ENCODE measurements at places on chromosomes 13 and 19.
A peak's percentile ranks its signal among the peaks of the same experiment; 100 is the strongest.

GRCh38 chr13:112450118-112450903 lies 74.2 kb downstream of the SPACA7 start:
- no peak for DNase-seq

DNA sequence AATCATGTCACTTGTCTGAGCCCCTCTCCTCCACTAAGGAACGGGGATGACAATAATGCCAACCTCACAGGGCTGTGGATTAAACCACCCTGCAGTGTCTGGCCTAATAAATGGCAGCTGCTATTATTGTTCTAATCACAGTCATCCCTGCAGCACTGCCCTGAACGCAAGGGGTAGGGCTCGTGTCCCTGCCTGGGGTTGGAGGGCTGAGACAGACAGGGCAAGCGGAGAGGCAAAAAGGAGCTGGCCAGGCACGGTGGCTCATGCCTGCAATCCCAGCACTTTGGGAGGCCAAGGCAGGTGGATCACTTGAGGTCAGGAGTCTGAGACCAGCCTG lies 10.2 kb upstream of the KPTN start:
- DNase-seq = no peak

GRCh38 chr13:33690354-33690753 lies 127.6 kb upstream of the RFC3 start:
- DNase-seq = no peak

GRCh38 chr19:13102666-13103580 lies at the start of gene LYL1:
LYL1 (minus strand) TSS chr19:13102858; CDS start chr19:13101171, 1,687 bp downstream.
- DNase-seq = peak; percentile 36

DNA sequence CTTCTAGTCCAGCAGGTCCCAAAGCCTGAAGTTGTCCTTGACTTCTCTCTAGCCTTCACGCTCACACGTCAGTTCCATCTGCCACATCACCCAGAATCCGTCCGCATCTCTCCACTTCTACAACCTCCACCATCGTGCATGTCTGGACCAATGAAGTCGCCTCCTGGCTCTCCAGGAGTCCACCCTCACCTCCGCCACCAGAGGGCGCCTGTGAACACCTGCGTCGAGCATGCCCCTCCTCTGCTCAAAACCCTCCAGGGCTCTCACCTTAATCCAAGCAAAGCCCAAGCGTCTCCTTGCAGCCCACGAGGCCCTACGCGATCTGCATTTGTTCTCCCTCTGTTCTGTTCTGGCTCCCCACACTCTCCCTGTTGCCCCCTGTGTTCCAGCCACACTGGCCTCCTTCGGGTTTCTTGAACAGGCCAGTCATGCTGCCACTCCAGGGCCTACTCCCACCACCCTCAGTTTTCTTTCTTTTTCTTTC lies 3.7 kb downstream of the USHBP1 start:
- peak; percentile 76 for DNase-seq

- no peak for DNase-seq
These were observed 16.3 kb downstream of the POP4 start for GRCh38 chr19:29622166-29623070.

DNA sequence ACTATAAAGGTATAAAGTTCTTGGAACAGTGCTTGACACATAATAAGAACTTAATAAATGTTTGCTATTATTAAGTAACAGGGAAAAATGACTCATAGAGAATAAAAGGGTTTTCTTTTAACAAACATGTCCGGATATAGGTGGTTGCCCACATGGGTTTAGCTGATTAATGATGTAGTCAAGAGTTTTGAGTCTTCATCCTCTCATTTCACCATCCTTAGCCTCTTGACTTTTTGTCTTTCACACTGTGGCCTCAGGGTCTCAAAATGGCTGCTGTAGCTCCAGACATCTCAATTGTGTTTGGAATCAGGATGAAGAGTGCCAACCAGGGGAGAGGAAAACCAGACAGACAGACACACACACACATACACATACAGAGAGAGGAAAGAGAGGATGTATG lies 97.9 kb downstream of the HSPH1 start:
- no peak for DNase-seq

DNA sequence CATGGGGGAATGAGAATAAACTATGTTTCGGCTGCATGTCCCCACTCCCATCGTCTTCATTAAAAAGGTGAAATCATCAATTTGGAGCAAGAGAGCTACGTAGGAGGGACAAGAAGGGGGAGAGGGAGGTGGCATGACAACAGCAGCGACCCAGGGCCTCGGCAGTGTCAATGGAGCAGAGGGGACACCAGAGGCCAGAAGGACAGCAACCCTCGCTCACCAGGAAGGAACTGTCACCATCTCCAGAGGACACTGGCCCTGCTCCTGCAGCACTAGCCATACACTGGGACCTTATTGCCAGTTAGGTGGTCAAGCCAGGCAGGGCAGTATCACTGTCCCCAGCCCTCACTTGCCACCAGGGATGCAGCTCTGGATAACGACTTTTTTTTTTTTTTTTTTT lies 34.2 kb downstream of the NAXD start:
- DNase-seq = no peak

GRCh38 chr19:46346821-46347571 lies at the start of gene PPP5C:
PPP5C (plus strand) TSS chr19:46347087; CDS start chr19:46347097, 10 bp downstream.
- DNase-seq = peak; percentile 76

DNA sequence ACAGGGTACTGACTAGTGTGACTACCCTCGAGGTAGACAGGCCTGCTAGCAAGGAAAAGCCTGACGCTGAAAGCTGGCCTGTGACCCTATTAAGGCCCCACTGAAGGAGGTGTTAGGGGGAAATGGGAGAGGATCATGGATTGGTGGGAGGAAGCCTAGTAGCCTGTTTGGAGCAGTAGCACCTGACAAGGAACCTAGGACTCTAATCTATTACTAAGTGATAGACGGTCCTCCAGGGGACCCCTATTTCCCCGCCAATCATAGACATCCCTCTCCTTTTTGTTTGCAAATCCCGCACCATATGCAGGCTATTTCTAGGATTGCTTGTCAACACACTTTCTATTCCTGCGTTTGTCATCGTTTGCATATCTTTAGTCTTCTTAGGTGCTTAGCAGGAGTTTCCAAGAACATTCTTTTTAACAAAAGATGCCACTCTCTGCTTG lies 1338.8 kb upstream of the MIR17HG start:
- DNase-seq = no peak

DNA sequence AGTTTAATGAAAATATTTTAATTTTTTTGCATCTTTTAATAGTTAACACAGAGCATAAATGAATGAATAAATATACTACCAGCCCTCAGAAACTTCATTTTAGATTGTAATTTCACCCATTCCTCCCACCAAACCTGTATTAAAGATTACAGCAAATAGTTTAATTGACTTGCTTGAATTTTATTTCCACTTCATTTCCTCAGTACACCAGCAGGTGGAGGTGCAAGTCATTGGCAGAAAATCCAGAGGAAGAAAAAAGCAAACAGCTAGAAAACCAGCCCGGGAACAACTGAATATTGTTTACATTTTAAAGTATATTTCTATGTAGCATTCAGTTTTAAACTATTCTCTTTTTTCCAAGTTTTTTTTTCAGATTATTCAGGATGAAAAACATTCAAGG lies 177.8 kb downstream of the OLFM4 start:
- no peak for DNase-seq

DNA sequence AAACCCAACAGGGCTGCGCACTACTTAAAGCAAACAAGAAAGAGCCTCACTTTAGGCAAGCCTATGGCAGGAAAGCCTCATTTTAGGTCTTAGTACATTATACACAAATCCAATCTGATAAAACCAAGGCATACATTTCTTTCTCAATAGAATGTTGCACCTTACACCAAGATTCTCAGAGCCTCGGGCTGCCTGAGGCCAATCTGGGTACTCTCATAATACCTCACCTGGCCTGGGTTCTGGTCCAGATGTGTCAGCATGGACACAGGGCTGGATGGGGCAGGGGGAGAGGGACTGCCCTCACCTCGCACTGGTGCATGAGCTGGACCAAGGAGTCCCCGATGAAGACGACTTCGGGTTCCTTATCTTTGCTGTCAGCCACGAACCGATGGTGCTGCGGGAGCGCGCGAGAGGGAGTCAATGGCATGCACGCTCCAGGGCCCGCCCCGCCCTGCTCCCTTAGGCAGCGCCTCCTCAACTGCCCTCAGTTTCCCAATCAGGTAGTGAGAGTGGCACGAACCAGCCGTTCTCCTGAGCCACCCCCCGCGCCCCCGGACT lies at the start of gene PRR19:
PRR19 (plus strand) TSS at position 487 of the 558 bp plus-strand sequence. CDS start 7,453 bp downstream, outside the sequence.
- no peak for DNase-seq

- no peak for DNase-seq
These were observed 16.8 kb downstream of the ELL start for GRCh38 chr19:18504886-18505610.

GRCh38 chr13:44790289-44790688 lies 199.0 kb downstream of the NUFIP1 start:
- no peak for DNase-seq

DNA sequence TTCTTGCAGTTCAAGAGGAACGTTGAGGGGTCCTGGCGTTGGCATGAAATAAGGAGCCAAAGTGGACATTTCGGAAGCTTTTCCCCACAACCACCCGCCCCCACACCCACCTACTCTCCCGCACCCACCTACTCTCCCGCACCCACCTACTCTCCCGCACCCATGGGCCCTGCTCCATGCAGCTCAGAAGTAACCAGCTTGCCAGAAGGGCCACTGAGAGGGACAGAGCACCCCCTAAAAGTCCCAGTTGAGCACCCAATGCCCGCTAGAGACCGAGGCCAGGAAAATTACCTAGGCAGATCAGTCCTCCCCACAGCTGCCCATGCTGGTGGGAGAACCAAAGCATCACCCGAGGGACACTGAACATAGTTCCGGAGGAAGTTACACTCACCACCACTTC lies 11.8 kb downstream of the VSTM2B start:
- DNase-seq = no peak

DNA sequence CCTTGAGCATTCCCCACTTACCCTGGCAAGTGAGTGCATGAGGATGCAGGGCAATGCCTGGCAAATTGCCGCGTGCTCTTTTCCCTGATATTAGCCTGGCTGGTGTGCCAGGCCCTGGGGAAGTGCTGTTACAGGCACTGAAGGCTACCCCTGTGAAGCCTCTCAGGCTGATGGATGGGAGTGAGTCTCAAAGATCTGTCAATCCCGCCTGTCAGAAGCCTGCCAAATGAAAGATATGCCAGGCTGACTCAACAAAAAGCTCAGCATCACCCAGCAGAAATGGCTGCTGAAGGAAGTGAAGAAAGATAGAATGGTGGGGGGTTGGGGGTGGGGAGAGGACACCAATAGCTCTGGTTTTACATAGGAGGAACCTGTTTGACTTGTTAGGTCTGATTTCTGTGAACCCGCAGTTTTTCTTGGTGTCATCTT lies 112.1 kb downstream of the LACC1 start:
- DNase-seq = no peak

GRCh38 chr19:46840498-46840942 lies 10.1 kb downstream of the AP2S1 start:
- peak; percentile 38 for DNase-seq

DNA sequence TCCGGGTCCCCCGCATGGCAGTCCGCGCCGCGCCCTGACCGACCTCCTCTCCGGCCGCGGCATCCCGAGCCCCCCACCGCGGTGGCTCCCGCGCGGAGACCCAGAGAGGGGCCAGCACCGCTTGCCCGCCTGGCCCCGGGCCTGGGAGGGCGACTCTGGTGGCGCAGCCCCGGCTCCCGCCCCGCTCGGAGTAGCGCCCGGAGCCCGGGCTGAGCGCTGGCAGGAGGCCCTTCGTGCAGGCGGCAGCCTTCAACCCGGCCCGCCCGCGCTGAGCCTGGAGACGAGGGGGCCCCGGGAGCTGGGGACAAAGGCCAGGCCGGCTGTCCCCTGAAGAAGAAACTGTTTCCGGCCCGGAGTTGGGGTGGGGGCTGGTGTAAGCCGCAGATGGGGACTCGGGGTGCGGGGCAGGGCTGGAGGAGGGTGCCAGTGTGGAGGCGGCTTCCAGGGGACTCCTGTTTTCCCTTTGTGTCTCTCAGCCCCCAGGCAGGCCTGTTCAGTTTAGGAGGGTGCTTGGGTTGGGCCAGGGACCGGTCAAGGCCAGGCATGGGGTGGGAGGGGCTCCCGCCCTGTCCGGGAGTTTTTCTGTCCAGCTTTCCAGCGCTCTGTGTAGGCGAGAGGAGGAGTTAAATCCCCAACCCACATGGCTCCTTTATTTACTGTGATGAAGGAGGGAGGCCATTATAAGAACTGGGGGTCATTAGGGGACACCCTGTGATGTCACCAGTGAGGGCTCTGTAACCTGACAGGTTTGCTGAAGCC lies 935 bp downstream of the LRP3 start:
- DNase-seq = no peak

GRCh38 chr19:12987781-12988180 lies 7.5 kb upstream of the NFIX start:
- DNase-seq = no peak

DNA sequence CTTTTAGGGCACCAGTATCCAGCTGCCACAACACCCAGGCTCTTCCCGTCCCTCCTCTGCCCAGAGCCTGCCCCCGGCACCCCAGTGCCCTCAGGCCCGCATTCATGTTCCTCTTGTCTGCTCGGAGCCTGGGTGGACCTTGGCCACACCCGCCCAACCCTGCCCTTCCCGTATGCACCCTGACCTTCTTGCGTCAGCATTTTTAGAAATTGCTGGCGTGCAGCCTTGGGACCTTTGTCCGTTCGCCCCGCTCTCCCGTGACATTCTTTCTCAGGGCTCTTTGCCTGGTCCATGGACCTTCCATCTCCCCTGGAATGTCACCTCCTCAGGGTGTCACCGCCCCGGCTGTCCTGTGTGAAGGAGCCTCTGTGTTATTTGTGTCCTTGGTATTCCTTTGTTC lies 7.6 kb downstream of the NUCB1 start:
- DNase-seq = no peak

GRCh38 chr19:29872224-29872731 lies 60.5 kb downstream of the CCNE1 start:
- no peak for DNase-seq

DNA sequence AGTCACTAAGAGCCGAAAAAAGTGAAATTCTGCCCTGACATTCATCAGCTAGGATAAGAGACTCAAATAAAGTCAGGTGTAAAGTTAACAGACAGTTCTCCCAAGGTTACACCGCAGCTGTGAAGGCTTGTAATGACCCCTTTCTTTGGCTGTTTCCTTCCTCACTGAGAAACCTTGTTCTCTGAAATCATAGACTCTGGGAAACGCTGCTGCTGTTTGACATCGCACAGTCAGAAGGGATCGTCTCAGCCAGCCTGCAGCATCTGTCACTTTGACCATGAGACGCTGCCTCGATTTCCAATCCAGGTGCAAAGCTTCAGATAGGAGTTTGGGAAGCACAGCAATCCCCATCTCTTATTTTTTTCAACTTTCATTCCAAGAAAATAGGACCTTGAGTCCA lies 678 bp downstream of the BCAT2 start:
- no peak for DNase-seq

- peak; percentile 62 for DNase-seq
These were observed 5.8 kb upstream of the TPM4 start for GRCh38 chr19:16070366-16070990.

DNA sequence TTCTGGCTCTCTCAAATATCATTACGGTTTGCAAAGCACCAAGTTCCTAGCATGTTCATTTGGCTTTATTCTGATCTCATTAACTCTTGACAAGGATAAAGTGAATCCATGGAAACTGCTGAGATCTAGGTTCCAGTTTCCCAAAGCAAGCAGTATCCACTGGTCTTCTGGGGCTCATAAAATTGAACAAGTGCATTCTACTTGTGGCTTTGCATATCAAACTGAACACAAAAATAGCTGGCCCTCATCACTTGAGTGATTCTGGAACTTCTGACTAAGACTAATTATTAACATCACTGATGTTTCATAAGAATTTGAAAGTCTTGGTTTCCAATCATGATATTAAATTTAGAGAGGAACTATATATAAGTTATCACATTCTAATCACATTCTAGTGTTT lies 6.3 kb upstream of the KCTD12 start:
- no peak for DNase-seq

- DNase-seq = no peak
These were observed 7.0 kb downstream of the HIF3A start for GRCh38 chr19:46303691-46304397.

- DNase-seq = no peak
These were observed at the start of gene IPO5 for GRCh38 chr13:97953376-97953970. IPO5 (plus strand) TSS chr13:97953675; CDS start chr13:97976697, 23,022 bp downstream.
